Stimulated activated CD4-positive, alpha-beta T cell treated with anti-CD3 and anti-CD28 coated beads, TNF-alpha, amount 100 ng/mL, for 48 hours (primary cell): ENCODE measurements at places on chromosomes 12 and 14.

DNA sequence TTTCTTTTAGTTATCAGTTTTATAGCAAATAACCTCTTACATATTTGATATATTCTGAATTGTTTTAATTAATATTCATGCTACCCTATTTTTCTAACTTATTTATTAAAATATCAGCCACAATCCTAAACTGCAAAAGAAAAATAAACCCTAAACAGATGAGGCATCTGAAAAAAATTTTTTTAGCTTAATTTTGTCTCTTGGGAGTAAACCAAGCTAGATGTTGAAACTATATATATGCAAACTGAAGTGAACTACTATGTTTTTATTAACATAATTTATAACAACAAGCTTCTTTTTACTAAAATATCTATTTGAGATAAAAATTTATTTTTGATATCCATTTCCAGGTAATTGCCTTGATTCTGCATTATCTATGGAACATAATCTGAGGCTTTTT is 87.6 kb downstream of the PTPRQ start:
- DNase-seq, result no peak

- no peak for DNase-seq
These were observed 122.0 kb downstream of the TMEM117 start for GRCh38 chr12:43957732-43958372.

DNA sequence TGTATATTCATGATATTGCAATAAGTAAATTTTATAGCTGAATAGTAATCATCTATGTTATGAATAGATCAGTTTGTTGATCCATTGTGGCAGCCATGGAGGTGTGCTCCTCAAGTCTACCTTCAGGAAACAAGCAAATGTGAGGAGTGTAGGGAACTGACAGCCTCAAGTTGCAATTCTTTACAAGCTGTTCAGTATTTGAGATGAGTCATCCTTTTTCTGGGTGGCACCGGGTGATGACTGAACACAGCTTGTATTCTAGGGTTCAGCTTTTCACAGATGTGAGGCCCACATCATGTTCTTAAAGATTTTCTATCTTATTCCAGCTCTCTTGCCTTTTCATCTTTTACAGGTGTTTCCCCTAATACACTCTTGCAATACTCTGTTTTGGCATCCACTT is 452.4 kb downstream of the KCNH5 start:
- DNase-seq, result no peak

GRCh38 chr12:68240079-68240478 is 13.3 kb downstream of the IL22 start:
- no peak for DNase-seq

DNA sequence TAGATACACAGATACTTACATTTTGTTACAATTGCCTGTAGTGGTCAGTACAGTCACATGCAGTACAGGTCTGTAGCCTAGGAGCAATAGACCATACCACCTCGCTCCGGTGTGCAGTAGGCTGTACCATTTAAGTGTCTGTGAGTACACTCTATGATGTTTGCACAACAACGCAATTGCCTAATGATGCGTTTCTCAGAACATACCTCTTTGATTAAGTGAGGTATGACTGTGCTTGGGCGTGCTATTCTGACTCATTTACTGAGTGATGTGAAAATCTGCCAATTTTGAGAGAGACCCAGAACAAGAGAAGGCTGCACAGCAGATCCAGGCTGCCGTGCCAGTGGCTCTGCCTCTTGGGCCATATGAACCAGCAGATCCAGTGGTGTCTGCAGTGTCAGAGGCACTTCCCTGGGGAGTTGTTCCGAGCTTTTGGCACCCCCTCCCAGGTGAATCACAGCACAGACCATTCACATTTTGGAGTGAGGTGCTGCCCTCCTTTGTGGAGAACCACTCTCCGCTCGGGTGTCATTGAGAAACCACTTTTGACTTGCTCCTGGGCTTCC is 20.4 kb downstream of the DLK1 start:
- no peak for DNase-seq

- no peak for DNase-seq
These were observed 55.3 kb upstream of the TMCC3 start for GRCh38 chr12:94705676-94706075.

DNA sequence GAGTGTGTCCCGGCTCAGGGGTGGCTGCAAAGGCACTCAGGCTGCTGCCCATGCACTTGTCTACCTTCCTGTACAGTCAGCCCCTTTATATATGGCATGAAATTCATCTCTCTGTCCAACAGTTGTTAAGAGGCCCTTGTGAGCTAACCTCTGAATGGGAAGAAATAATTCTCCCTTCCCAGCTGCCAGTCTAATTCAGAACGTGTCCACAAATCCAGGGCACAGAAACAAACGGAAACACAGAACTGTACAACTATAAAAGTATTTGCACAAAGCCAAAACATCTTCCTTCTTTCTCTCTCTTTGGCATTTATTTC is 849 bp downstream of the KRT5 start:
- no peak for DNase-seq

DNA sequence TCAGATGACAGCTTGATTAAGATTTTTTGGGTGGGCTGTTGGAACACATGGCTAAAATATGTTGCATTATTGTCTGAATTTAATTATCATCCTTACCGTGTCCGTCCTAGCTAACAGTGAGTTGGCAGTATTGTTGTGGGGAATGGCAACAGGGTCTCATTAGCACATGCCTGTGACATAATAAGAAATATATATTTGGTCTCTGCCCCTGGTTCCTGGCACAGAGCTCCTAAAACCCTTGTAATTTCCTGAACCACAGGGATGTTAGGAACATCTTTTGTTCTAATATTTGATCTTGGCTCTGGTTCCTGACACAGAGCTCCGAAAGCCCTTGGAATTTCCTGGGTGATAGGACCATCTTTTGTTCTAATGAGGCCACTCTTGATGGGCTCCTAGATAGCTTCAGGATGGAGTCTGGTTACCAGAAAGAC is 76.0 kb downstream of the SYNE2 start:
- no peak for DNase-seq

- DNase-seq, result no peak
These were observed 1413.2 kb downstream of the LRFN5 start for GRCh38 chr14:43019826-43020225.

DNA sequence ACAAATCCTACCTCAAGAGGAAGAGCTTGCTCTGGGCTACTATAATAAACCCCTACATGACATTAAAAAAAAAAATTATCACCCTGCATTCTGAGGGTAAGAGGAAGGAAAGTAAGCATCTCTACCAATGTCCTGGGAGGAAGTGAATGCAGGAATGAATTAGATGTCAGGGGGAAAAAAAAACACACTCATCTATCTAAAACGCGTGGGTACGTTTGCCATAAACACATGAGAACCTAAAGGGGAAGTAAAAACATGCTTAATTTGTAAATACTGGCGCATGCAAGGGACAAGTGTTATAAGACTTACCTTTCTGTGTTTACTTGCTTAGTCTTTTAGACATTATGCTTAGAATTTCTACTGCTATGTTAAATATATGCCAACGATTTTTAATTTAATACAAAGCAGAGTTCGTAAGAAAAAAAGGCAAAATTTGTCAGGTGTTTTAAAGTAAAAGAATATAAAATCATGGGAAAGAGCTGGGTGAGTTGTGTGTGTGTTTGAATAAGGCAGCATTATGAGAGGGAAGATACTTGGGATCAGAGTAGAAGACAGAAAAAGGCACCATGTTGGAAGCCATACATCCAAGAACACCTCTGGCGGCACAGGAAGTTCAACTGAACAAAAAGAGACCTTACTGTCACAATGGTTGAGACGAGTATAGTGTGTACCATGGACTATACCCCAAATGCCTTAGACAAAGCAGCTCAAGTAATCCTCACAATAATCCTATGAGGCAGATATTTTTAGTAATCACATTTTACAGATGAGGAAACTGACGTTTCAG is 1.5 kb downstream of the TMED8 start:
- no peak for DNase-seq

DNA sequence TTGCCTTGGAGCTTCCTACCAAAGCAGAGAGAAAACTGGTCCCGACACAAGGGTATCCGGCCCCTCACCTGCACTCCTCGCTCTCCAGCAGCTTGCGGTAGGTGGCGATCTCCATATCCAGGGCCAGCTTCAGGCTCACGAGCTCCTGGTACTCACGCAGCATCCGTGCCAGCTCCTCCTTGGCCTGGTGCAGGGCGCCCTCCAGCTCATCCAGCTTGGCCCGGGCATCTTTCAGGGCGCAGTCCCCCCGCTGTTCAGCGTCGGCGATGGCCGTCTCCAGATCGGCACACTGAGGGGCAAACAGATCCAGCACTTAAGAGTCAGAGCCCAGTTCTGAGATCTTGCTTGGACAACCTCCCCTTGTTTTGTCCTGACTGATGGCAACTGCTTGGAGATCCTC is 13.7 kb downstream of the KRT72 start:
- DNase-seq, result no peak

DNA sequence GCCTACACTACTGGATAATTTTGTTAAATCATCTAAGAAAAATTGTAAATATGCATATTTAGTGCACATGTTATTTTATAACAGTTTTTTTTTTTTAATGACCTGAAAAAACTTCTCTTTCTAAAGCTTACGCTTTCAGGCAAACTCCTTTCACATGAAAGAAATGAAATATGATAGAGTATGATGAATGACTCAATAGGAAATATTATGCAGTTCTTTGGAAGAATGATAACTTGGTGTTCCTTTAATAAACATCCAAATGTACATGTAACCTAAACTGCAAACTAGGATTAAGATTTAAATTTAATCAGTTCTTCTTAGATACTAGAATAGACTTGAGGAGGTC is 136.6 kb downstream of the FGD4 start:
- no peak for DNase-seq

- DNase-seq, result no peak
These were observed 72.1 kb downstream of the PLEKHA5 start for GRCh38 chr12:19201661-19202060.

DNA sequence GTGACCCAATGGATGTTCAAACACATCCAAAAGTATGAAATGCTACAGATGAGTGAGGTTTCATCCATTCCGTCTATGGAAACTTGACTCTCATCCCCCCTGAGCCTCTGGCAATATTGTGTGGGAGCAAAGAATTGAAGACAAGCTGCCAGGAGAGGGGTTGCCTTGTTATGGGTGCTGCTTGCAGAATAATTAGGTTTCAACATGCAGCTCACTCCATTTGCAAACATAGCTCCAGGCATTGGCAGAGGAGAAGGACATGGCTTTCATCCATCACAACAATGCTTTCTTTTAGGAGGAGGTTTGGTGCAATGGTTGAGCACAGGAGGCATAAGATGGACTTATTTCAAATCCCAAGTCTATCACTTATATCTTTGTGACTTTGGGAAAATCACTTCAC is 220.7 kb upstream of the SRRM4 start:
- DNase-seq, result no peak

DNA sequence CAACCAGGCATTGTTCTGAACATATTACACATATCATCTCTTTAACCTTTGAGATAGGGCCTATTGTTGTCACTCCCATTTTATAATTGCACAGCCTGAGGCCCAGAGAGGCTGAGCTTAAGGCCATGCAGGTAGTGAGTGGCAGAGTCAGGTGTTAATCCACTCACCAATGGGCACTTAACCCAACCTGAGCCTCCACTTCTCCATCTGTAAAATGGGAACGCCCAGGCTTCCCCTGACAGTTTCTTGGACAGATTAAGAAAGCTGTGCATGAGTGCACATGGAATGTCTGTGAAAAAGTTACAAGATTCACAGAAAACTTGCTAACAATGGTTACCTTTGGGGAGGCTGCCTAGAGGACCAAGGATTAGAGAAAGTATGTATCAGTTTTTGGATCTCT is 32.9 kb downstream of the ESRRB start:
- DNase-seq, result no peak

DNA sequence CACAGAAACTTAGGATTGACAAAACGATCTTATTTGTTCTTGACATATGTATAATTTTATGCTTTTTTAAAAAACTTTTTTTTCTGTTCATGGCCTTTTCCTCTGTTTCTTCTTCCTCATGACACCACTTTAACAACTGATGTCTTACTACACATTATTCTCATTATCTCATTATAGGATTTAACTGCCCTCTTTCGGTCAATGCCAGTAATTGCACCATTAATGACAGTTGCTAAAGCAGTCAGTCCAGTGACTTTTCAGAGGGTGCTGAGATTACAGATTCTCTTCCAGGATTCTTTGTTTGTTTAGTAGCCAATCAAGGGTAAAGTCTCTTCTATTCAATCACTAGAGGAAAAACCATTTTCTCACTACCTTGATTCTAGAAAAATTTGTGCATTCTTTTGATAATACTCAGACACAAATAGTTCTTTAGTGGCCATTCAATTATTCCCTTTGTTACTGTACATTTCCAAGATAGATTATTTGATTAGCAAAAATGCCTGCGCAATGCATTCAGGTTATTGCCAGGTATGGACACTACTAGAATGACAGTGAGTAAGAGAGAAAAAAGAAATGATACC is 50.1 kb downstream of the KLRG1 start:
- no peak for DNase-seq

- no peak for DNase-seq
These were observed 2.0 kb upstream of the SLC2A3 start for GRCh38 chr12:7937833-7938506.

DNA sequence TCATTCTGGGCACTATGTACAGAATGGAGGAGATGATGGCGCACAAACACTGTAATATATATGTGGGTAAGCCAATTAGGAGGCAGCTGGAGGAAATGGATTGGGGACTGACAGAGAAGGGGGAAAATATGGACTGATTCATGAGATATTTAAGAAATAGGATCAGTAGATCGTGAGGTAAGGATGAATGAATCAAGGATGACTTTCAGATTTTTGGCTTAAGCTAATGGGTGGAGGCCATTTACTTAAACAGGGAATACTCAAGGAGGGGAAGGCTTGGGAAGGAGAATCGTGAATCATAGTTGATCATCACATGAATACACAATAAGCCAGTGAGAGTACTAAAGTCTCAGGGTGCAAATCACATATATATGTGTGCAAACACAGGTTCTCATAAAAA is 11.2 kb upstream of the GNPNAT1 start:
- no peak for DNase-seq

GRCh38 chr12:13740149-13740545 is 241.3 kb downstream of the GRIN2B start:
- DNase-seq, result no peak

- DNase-seq, result peak; percentile 23
These were observed 1.5 kb downstream of the WNK1 start for GRCh38 chr12:753611-754472.

- no peak for DNase-seq
These were observed 202.2 kb downstream of the TSPAN9 start for GRCh38 chr12:3279415-3279780.

- DNase-seq, result no peak
These were observed 42.5 kb upstream of the CATSPERB start for GRCh38 chr14:91774140-91775096.

- no peak for DNase-seq
These were observed 12.2 kb downstream of the TMEM121 start for GRCh38 chr14:105538481-105539049.

DNA sequence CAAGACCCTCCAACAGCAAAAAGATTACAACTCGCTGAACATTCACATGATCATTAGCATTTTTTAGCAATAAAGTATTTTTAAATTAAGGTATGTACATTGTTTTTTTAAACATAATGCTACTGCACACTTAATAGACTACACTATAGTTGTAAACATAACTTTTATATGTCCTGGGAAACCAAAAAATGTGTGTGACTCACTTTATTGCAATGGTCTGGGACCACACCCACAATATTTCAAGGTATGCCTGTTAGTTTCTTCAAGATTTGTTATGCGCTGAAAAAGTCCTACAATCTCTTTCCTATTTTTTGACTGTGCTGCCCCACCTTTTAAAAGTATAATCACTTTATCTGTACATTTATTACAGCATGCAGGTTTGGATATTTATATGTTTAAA is 30.4 kb upstream of the PCNX4 start:
- DNase-seq, result no peak
